ENCODE measurements at places on chromosomes 12 and 14. TPM values are rescaled to one million over a fixed set of nuclear protein-coding genes. Genes with fewer than 3 reads are reported as not detected.

Gene RIMBP2
- 69.4 TPM for total RNA-seq

Gene CYP46A1
- total RNA-seq = 81.7 TPM

Gene TEX52
- not detected for total RNA-seq

Gene CACNA2D4
- total RNA-seq = 0.86 TPM

Gene CDCA4
- 2.3 TPM for total RNA-seq
